Right ventricle myocardium inferior (tissue), 1 donor: ENCODE measurements at places on chromosomes 3 and 15. TPM values are rescaled to one million over a fixed set of nuclear protein-coding genes. Genes with fewer than 3 reads are reported as not detected.
A peak's percentile ranks its signal among the peaks of the same experiment; 100 is the strongest.

DNA sequence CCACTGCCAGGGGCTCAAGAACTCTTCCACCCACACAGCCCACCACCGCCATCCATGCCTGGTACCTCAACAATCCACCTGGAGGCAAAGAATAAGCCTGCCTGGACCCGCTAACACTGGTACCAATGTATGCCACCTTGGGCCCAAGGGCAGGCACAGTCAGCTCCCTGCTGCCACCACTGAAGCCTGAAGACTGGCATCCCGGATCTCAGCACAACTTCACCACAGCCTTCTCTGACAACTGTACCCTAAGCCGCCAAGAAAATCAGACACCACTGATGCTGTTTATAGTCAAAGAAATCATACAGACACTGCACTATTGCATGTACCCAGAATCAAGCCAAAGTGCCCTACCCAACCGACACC lies 56.3 kb downstream of the IGSF11 start:
- DNase-seq = no peak

GRCh38 chr3:183158113-183158512 lies 4.4 kb downstream of the LAMP3 start:
- DNase-seq = no peak

DNA sequence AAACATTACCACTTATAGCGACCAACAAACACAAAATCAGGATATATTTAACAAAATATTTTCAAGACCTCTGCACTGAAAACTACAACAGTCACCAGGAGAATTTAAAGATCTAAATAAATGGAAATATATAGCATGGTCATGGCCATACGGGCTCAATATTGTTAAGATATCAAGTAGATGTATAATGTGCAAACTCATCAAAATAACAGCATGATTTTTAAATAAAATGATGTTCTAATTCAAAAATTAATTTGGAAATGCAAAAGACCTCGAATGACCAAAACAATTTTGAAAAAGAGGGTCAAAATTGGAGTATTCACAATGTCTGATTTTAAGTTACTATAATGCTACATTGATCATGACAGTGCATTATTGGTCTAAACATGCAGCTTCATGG lies 159.1 kb upstream of the NDN start:
- no peak for DNase-seq

- no peak for DNase-seq
Observed at GRCh38 chr3:182185313-182185712, 473.6 kb downstream of the SOX2 start.

DNA sequence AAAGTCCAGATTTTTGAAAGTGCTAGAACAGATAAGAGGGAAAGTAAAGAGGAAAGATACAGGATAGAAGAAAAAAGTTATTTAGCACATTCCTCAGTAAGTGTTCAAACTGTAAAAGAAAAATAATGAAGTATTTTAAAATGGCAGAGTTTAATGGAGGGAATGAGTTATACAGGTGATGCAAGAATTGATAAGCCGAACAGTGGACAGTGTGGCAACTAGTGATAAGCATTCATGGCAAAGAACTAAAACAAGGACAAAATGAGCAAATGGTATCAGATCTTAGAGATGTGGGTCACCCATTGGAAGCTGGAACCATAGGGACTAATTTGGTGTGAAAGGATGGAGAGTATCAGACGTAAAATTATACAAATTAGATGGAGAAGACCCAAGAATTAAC lies 622.9 kb upstream of the SGO1 start:
- DNase-seq = no peak

- DNase-seq = no peak
Observed at GRCh38 chr15:88430051-88430450, 37.1 kb downstream of the MRPL46 start.

DNA sequence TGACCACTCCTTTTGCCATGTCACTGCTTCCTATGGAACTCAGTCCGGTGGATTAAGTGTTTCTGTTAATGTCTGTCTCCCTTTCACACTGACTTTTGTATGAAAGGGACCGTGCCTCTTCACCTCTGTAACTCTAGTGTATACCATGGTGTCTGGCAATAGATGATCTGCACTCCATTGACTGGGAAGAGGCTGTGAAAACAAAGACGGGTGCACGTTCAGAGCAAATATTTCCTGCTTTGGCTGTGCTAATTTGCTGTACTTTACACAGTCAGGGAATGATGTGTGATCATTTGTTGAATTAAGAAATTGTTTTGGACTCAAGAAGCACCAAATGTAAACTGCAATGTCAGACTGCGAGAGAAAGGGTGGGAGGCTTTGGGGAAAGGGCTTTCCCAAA lies 315.2 kb downstream of the RORA start:
- no peak for DNase-seq

- no peak for DNase-seq
Observed at GRCh38 chr15:67021455-67021854, 43.9 kb upstream of the SMAD3 start.

GRCh38 chr3:172559020-172559419 lies 35.8 kb upstream of the TNFSF10 start:
- no peak for DNase-seq

GRCh38 chr3:108202080-108202479 lies 20.1 kb downstream of the IFT57 start:
- DNase-seq = no peak

GRCh38 chr15:63560741-63561448 lies 36.3 kb upstream of the FBXL22 start:
- no peak for DNase-seq

GRCh38 chr15:65920825-65921309 lies 51.6 kb downstream of the RAB11A start:
- DNase-seq = no peak

DNA sequence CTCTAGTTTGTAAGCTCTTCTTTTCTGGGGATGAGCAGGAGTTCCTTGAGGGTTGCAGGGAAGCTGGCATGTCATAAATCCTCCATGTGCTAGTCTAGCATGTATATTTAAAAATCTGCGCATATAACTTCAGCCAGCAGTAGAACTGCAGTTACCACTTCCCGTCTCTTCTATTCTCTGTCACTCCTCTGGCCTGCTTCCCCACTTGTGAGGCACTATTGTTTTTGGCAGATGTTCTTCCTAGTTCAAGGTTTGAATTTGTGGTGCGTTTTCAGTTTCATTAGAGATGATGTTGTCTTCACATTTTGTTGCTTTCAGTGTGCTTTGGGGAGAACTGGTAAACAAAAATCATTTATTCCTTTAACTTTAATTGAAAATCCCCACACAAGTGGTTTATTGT lies 169.1 kb upstream of the ZPLD1 start:
- DNase-seq = no peak

DNA sequence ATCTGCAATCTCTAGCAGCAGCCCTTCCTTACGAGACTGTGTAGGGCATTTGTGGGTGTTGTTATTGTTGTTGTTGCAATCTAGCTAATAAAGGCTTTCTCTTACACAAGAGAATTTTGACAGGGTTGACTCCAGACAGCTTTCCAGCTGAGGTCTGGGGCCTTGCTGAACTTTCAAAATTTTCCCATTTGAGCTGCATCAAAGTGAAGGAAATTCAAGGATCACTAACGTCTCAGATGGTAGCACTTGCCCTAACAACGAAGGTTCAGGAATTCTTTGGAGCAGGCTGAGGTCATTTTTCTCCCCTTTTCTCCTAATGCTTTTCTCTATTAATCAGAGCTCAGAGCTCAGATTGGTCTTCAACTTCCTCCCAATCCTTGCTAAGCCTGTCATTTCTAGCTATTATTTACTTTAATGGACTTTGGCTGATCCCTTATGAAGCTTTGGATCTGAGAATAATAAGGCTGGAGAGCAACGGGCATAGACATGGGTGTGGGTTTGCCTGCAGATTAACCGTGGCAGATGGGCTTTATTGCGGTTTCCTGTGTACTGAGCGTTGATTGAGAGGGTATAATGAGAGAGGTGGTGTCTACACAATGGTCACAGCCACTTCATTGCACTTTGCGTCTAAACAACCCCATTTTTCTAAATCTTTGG lies 614.0 kb upstream of the AGTR1 start:
- DNase-seq = no peak

DNA sequence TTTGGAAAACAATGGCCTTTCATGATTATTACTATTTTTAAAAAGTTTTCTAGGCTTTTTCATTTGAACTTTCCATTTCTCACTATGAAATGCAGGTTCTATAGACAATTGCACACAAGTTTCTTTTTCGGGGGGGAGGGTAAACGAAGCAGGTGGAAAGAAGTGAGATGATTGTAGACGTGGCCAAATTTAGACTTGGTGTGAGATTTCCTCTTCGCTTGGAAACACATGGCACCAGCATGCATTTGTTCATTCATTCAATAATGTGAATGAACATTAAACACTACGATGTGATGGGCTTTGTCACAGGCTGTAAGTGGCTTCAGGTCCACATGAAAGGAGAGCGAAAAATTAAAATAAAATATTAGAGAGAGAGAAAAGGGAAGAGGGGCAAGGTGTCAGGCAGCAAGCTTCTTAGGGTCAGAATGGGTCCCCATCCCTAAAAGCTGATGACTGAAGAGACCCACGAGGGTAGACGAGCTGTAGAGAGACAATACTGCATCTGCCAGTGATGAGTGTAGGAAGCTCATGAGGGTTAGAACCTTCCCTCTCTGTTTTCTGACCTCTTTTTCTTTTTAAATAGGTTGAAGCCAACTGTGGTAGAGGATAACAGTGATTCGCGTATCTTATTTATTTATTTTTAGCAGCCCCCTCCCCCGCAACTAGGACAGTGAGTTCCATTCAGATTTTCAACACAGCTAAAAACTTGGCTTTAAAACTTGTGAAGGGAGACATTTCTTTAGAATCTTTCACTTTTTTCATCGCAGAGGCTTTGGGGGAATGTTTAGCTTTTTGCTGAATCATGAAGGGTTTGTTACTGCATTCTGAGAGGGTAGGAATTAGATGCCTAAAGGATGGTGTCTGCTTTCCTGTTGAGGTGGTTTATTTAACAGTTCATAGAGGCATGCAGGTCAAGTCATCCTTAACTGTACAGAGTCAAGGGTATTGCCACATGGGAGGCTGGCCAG lies 36.2 kb downstream of the GAP43 start:
- DNase-seq = no peak

DNA sequence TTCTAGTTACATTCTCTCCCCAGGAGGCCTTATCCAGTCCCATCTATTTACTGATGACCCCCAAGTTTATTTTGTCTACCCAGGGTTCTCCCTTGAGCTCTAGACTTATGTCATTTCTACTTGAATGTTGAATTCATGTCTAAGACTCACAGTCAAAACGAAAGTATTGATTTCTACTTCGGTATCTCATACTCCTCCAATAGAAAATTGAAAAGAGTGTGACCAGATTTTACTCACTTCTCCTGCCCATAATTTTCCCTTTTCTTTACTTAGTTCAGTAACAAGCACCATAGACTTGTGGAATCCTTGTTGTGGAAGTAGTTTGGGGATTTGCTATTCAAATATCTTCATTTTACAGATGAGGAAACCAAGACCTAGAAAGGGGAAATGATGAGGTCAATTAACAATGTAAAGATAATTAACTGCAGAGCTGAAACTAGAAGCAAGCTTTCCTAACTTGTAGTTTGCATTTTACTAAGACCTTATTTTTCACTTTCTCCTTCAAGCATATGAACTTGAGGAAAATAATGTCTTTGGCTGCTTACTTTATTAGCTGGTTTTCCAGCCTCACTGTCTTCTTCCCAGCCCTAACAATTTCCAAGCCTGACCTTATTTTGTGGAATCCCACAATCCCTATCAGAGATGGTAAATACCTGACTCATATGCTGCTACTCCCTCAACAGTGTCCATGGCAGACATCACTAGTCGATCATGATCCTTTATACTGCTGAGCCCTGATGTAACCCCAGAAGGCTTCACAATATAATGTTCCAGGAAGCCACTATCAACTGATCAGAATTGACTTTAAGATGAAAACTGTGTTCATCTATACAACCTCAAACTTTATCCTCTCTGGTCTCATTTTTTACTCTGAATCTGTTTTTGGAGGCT lies 123.9 kb upstream of the AGBL1 start:
- DNase-seq = no peak

DNA sequence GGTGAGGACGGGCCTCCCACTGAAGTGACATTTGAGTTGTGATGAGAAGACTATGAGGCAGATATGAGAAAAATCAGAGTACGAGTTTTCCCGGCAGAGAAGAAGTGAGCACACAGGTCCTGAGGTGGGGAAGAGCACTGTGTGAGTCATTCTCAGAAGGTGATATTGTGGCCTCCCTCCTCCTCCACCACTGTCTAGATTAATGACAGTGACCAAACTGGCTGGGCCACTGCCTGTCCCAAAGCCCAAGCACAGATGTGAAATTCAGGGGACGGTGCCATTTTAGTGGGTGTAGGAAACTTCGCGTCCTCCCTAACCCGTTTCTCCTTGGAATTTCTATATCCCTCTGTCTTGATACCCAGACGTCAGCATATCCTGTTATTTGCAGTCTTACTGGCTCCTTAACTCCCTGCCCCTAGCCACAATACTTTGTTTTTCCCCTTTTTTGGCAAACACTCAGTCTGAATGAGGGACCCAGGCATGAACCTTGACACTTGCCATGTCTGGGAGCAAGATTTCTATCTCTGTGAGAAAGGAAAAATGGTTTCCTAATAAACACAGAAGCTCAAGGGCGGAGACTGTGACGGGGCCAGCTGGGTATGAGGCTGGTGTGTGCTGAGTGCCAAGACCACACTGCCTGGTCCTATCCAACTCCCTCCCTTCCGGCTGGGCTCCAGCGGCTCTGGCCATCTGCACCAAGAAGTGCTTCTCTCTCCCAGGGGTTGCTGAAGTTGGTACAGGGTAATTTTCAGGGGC lies 15.2 kb downstream of the PRICKLE2 start:
- DNase-seq = peak; percentile 86

GRCh38 chr3:65666448-65667091 lies 372.1 kb downstream of the MAGI1 start:
- DNase-seq = no peak

DNA sequence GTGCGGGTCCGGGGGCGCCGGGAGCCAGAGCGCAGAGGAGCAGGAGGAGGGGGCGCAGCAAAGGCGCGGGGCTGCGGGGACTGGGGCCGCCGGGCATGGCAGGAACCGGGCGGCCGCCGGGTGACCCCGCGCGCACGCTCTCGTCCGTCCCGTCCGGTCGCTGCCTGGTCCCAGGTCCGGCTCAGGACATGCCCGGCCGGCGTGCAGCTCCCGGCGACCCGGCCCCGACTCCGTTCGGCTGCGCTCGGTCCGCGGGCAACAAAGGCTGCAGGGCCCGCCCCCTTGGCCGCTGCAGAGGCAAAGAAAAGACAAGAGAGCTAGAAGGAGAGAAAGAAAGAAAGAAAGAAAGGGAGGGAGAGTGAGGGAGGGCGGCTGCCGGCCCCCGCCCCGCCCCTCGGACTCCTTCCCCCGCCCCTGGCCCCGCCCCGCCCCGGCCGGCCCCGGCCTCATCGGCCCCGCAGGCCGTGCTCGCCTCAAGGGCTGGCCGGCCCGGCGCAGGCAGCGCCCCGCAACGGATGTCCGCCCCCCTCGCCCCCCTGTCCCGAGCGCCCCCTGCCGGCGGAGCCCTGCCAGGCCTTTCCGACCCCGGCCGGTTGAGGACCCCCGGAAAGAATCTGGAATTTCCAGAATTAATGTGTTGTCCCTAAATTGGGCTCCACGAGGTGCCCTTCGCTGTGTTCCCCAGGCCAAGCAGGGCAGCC lies at the start of gene ADAMTS7:
ADAMTS7 (minus strand) TSS at position 341 of the 701 bp plus-strand sequence; CDS start at position 97, 244 bp downstream.
- DNase-seq = peak; percentile 90

The TRH gene
- not detected for total RNA-seq

The TRIM42 gene
- total RNA-seq = not detected

The SPINK8 gene
- not detected for total RNA-seq

The FAM81A gene
- total RNA-seq = 11.0 TPM

The FSIP1 gene
- total RNA-seq = 0.73 TPM

The SLC22A14 gene
- not detected for total RNA-seq

The SMCO1 gene
- 78.6 TPM for total RNA-seq

The KCNMB3 gene
- total RNA-seq = 0.92 TPM
